ENCODE measurements at places on chromosomes 13 and 19.
A peak's percentile ranks its signal among the peaks of the same experiment; 100 is the strongest.

DNA sequence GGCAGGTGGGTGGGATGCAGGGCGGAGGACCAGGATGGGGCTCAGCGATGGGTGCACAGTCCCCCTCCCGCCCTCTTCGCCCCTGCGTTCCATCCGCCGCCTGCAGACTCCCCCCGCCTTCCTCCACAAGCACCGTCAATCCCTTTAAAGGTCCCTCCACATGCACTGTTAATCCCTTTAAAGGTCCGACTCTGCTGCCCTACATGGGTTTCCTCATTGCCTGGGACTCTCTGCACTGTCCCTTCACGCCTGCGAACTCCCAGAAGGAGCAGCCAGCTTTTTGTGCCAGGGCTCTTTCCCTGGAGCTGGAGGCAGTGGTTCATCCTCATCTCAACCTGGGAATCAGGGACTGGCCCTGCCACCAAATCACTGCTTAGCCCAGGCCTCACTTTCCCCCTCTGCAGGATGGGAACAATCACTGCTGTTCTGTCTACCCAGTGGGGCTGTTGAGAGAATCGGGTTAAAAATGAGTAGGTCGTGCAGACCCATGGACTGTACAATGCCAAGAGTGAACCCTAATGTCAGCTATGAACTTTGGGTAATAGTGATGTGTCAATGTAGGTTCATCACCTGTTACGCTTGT, 20.4 kb downstream of the ZNF574 start:
- no peak for DNase-seq

DNA sequence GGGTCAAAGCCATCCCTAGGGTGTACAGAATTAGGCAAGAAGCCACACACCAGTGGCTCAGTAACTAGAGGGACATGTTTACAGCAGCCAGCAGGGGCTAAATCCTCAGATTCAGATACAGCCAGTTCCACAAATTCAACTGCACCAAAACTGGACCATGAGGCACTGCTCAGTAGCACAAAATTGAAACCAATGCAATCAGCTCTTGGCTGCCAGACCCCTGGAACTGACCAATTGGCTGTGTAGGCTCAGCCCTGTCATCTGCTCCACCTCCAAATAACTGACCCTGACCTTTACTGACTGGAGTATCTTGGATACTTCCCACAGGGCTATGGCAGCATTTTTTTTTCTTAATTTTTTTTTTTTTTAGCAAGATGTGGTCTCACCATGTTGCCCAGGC, 226.5 kb downstream of the FOXO1 start:
- no peak for DNase-seq

DNA sequence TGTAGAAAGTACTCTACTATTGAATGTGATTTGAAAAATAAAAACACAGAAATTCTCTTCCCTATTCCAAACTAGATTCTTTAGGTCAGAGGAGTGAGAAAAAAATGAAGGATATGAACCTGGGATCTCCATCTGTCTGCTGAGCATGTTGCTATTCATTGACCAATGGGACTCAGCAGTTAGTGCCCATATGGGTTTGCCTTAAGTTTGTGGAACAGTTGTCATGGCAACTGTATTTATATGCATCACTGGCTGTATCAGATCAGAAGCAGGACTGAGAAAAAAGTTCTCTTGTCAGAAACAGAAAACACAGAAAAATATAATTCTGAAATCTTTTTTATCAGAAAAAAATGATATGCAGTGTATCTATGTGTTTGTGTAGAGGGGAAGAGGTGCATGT, 73.3 kb upstream of the ATXN8OS start:
- no peak for DNase-seq

DNA sequence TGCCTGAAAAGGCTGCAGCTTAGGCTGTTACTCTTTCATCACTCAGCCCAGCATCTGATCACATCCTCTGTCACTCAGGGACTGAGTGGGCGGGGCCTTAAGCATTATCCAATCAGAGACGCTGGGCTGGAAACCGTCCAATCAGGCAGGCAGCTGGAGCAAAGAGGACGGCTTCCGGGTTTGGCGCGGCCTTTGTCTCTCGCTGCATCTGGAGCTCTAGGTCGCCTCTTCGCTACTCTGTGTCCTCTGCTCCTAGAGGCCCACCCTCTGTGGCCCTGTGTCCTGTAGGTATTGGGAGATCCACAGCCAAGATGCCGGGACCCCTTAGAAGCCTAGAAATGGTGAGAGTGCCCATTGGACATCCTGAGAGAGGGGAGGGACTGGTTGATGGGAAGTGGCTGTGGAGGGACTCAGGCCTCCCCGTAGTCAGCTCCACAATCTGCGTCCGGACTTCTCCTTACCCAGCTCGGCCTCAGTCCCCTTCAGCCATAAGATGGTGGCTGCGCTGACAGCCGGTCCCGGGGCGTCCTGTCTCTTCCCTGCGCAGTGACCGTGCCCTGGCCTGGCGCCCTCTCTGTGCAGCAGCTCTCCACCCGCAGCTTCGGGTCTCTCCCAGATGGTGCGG, at the start of gene ZNF486:
Gene ZNF486 (plus strand): TSS at position 195 of the 625 bp plus-strand sequence. CDS start 117 bp downstream, at position 312.
- peak; percentile 82 for DNase-seq

DNA sequence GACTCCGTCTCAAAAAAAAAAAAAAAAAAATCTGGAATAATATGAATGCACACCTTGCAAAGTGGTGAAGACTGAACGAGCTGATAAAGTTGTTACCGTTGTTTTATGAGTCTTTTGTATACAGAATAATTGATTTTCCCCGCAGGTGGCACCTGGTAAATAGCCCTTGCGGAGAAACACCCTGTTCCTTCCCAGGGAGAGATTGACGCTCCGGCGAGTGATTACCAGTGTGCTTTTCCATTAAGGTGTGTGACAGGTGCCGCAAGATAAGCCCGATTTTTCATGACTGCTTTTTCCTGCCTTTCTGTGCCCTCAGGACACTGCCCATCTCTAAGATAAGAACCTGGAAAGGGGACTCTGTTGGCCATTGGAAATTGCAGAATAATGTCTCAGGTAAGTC, 943 bp downstream of the ZNF302 start:
- no peak for DNase-seq

DNA sequence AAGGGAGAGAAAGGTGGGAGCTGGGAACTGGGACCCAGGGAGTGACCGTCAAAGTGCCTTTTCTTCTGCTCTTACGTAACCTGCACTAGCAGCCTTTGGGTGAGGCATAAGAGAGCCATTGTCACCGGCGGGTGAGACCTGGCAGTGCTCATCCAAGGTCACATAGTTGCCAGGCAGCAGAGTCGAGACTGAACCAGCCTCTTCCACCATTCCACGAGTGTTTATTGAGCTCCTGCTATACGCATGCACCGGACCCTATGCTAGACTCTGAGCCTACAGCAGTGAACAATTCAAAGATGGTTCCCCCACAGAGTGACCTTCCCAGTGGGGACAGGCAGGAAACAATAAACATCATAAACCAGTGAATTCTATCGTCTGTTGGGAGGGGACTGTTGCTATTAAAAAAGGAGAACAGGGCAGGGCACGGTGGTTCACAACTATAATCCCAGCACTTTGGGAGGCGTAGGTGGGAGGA, 18.6 kb upstream of the STRN4 start:
- no peak for DNase-seq

All from stimulated activated CD4-positive, alpha-beta T cell treated with anti-CD3 and anti-CD28 coated beads, Interleukin-1b, Interleukin-23, amount 100 ng/mL, for 4 hours (primary cell).